Right forelimb (tissue), 1 donor: ENCODE measurements at places on chromosomes 7 and 10.

DNA sequence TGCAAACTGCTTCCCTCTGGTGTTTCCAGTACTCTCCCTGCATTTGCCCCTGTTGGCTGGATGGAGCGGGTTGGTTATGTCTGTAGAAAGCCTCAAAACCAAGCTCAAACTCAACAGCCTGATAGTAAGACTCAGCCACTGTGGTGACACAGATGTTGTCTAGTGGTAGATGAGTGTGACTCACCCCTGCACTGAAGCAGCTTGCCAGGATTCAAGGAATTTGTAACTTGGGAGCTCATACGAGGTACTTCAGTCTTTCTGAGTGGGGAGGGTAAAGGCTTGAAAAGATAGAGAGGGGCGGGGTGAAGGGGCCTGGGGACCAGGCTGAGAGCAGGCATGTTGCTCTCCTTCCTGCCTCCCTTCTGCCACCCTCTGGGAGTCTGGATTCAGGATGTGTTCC lies 22.9 kb upstream of the AQP1 start:
- no peak for DNase-seq

- DNase-seq: no peak
Measured at GRCh38 chr7:67764289-67764688, 767.7 kb downstream of the TYW1 start.

GRCh38 chr7:2063563-2064260 lies 169.0 kb downstream of the MAD1L1 start:
- DNase-seq: peak; percentile 64

GRCh38 chr10:113554214-113554613 lies 1.4 kb downstream of the HABP2 start:
- no peak for DNase-seq

- DNase-seq: no peak
Measured at GRCh38 chr10:49110684-49111319, 4.5 kb downstream of the VSTM4 start.

GRCh38 chr7:34220506-34221185 lies 315.3 kb downstream of the BMPER start:
- DNase-seq: no peak

GRCh38 chr7:118179191-118179590 lies 4.8 kb upstream of the LSM8 start:
- no peak for DNase-seq

- DNase-seq: no peak
Measured at GRCh38 chr7:123864436-123864835, 19.5 kb downstream of the HYAL4 start.

- peak; percentile 52 for DNase-seq
Measured at GRCh38 chr10:124728071-124728829, 15.9 kb downstream of the FAM53B start.

GRCh38 chr7:141463986-141464385 lies 87.2 kb upstream of the AGK start:
- no peak for DNase-seq
